ENCODE measurements at places on chromosomes 6 and 20.

- no peak for DNase-seq
Measured at GRCh38 chr20:56542489-56543030, 9.5 kb downstream of the FAM209B start.

DNA sequence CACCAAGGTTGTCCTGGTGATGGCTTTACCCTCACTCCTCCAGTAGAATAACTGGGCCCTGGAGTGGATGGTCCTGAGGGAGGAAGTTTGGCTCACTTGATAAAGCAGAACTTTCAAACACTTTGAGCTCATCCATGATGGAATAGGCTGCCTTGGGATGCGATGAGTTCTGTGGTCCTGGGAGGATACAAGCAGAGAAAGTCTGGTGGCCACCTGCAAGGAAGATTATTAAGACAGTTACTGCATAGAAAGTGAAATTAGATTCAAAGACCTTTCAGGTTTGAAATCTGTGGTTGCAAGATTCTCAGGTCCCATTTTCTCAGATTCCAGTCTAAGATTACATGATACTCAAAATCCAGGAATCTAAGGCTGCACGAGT is 19.9 kb upstream of the CCN5 start:
- DNase-seq = no peak

DNA sequence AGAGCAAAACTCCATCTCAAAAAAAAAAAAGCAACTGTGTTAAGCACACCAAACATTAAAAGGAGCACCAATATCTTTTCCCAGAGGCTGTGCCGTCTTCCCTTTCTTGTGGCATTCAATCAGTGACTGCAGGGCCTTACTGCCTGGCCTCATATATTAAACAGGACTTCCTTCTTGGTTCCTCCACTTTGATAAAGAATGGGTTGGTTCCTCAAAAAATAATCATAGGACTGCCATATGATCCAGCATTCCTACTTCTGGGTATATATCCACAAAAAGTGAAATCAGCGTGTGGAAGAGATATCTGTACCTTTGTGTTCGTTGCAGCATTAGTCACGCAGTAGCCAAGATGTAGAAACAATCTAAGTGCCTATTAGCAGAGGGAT is 40.3 kb upstream of the GFOD1 start:
- no peak for DNase-seq

DNA sequence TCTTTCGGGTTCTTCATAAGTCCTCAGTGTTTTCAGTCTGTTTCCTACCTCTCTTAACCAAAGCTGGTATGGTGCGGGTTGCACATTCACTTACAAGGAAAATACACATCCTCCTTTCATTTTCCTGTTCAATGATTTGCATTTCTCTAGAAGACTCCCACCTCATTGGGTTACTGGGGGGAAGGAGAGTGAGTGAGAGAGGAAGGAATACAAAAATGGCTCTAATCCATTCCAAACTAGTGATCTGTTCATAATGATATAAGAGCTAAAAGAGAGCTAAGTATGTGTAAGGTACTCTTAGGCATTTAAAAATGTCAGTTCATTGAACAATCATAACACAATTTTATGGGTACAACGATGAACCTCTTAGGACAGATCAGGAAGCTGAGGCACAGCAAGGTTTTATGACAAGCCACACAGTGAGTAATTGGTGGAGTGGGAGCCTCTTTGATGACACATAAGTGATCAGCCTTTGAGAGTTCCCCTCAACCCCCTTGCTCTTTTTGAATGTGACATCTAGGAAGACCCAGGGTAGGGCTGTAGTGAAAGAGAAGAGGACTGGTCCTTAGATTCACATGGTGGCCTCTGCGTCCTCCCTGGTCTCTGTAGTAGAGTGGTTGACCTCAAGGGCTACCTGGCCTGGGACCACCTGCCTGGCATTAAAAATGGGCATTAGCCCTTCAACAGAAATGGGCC is 328.4 kb upstream of the SOX4 start:
- no peak for DNase-seq

GRCh38 chr20:20366551-20366875 is 1.4 kb upstream of the INSM1 start:
- DNase-seq = no peak

DNA sequence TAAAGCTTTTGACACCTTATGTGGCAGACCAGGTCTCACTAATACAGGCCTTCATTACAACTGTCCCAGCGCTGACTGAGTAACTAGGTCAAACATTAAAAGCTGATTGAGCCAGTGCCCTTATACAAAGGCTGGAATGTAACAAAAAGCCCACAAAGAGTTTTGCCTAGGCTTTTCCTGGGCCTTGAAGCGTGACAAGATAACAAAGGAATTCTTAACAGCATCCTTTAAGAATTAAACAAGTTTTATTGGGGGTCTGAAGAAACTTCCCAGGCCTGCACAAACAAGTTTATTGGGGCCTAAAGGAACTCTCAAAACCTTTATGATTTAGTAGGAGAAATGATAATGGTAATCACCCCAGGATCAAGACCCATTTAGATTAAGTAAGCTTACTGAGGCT is 267.6 kb upstream of the FAM83B start:
- no peak for DNase-seq

DNA sequence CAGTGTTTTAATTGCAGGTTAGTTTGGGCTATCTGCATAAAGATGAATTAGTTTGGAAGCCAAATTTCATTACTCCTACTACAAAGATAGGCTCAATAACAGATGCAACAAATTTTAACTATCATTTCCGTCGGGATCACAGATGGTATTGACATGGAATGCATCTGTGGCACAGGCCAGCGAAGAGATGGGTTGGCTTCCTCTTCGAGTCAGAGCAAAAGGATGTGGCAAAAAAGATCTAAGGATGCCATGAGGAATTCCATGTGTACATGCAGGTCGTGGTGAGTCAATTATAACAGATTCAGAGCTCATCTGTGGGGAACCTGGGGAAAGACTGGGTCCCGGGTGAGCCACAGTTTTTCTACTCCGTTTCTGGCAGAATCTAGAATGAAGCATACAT is 83.0 kb upstream of the CITED2 start:
- no peak for DNase-seq

GRCh38 chr20:36318166-36318565 is 12.0 kb downstream of the DLGAP4 start:
- DNase-seq = no peak

- no peak for DNase-seq
Measured at GRCh38 chr20:59120919-59121318, 42.7 kb upstream of the ZNF831 start.

DNA sequence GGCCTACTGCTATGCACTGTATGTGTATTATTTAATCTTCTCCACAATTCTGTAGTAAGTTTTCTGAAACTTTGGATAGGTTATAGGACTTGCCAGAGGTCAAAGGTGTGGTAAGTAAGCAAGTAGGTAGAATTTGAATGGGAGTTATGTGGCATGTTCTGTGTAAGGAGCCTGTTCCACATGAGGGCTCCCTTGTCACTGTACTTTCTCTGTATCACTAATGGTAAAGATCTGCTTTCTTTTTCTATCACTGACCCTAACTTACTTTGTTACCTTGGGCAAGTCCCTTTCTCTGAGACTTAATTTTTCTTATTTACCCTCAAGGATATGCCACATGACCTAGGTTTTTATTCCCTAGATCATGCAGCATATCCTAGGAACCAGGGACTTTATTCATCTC is 50.3 kb downstream of the EIF2S2 start:
- DNase-seq = no peak

All from activated CD4-positive, alpha-beta T cell treated with anti-CD3 and anti-CD28 coated beads for 4 hours (primary cell).